ENCODE measurements at places on chromosomes 7 and 10.

- no peak for DNase-seq
- peak overlapping the region; percentile 37 for H3K4me3 ChIP-seq
- H3K4me1 ChIP-seq = peaks cover 30% of the 10 kb centered on the region
- peak overlapping the region; percentile 97 for H3K27ac ChIP-seq
- H3K27me3 ChIP-seq = no peaks in the 10 kb centered on the region
These were observed 80.0 kb downstream of the ZNF277 start for GRCh38 chr7:112286250-112287086.

DNA sequence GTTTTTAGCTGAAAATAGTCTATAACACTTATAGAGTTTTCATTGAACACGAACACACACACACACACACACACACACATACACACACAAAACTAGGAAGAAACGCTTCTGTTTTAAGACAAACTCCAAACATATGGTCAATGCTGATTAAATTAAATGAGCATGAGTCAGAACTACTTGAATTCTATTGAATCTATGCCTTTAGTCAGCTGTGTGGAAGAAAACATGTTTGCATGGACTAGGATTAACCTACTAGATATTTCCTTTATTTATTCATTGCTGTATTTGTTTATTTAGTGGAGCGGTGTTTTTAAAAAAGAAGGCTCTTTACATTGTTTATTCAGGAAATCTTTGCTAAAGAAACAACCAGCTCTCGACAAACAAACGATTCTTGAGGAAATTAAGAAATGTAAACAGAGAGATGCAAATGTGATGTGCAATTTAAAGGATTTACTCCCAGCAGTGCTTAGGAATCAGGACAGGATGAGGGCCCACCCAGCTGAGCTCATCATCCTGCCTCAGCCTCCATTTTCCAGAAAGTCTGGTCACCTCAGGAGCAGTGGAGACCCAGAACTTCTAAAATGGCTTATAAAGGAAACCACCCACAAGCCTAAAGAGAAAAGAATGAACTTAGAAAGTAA is 83.2 kb downstream of the PDE1C start:
- no peak overlapping the region for H3K4me3 ChIP-seq
- no peaks in the 10 kb centered on the region for H3K36me3 ChIP-seq
- DNase-seq = no peak

DNA sequence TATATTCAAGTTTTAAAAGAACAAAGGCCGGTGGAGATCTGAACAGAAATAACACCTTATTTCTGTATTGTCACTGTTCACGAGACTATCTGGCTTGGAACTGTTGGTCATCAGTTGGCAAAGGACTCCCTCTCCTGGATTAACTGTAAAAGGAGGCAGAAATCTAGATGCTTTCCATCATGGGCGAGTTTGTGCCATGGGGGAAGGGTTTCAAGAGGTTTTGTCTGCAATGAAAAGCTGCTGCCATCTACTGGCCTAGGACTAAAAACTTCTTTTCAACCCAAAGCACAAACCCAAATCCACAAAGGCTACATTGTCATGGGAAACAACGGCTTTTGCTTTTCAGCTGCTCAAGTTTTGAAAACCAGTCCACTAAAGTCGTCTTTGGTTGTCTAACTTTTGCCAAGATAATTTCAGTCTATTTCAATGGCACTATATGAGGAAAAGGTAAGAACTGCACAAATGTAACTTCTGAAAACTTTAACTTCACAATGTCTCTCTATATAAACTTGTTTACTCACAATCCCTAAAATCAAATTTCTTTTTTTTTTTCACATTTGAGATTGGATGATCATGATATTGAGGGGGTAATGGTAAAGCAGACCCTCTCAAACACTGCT is 196.8 kb downstream of the SKAP2 start:
- H3K4me3 ChIP-seq = no peak overlapping the region
- DNase-seq = peak; percentile 28
- no peaks in the 10 kb centered on the region for H3K36me3 ChIP-seq

GRCh38 chr7:1981201-1981877 is 251.4 kb downstream of the MAD1L1 start:
- no peak for DNase-seq
- no peak overlapping the region for H3K4me3 ChIP-seq
- no peak overlapping the region for H3K27ac ChIP-seq
- H3K27me3 ChIP-seq = no peaks in the 10 kb centered on the region
- peaks cover 6% of the 10 kb centered on the region for H3K36me3 ChIP-seq

GRCh38 chr7:18900236-18900635 is 217.2 kb downstream of the TWIST1 start:
- no peak overlapping the region for H3K4me3 ChIP-seq
- H3K27ac ChIP-seq = no peak overlapping the region
- no peak for DNase-seq
- no peaks in the 10 kb centered on the region for H3K27me3 ChIP-seq
- H3K36me3 ChIP-seq = no peaks in the 10 kb centered on the region
- no peaks in the 10 kb centered on the region for H3K4me1 ChIP-seq

GRCh38 chr7:19117091-19117869 is at the start of gene TWIST1:
TSS of gene TWIST1 (minus strand) at chr7:19117636. CDS start at chr7:19117321, 315 bp downstream.
- H3K27ac ChIP-seq = no peak within 1 kb of the TSS
- H3K36me3 ChIP-seq = no peaks in the 10 kb centered on the region
- peaks cover 31% of the 10 kb centered on the region for H3K27me3 ChIP-seq
- peaks cover 3% of the 10 kb centered on the region for H3K4me1 ChIP-seq
- no peak within 1 kb of the TSS for H3K4me3 ChIP-seq

- no peaks in the 10 kb centered on the region for H3K36me3 ChIP-seq
- H3K27ac ChIP-seq = no peak overlapping the region
- no peaks in the 10 kb centered on the region for H3K27me3 ChIP-seq
- no peaks in the 10 kb centered on the region for H3K4me1 ChIP-seq
These were observed 366.6 kb upstream of the SHH start for GRCh38 chr7:156178857-156179256.

DNA sequence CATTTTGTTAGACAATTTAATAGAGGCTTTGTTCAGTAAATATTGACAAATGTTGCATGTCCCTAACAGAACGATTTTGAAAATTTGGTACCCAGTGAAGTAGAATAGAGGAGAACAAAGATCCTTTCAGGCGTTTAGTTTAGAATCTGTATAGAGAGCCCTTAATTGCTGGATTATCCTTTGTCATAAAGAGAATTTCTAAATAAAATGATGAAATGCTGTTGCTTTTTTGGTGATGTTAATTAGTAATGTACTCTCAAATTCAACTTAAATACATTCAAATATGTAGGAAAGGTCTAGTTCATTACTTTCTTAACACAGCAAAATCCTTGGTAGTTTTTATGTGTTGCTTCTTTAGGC is 1.2 kb downstream of the LUC7L2 start:
- no peak for DNase-seq
- H3K36me3 ChIP-seq = peaks cover 44% of the 10 kb centered on the region
- peaks cover 29% of the 10 kb centered on the region for H3K4me1 ChIP-seq
- peak overlapping the region; percentile 97 for H3K4me3 ChIP-seq

GRCh38 chr7:30912021-30912730 is 523 bp downstream of the AQP1 start:
- DNase-seq = no peak
- no peaks in the 10 kb centered on the region for H3K27me3 ChIP-seq
- H3K36me3 ChIP-seq = no peaks in the 10 kb centered on the region

- H3K36me3 ChIP-seq = peaks cover 3% of the 10 kb centered on the region
- DNase-seq = no peak
- H3K4me1 ChIP-seq = peaks cover 5% of the 10 kb centered on the region
- peak within 1 kb of the TSS; percentile 31 for H3K4me3 ChIP-seq
These were observed at the start of gene NRCAM for GRCh38 chr7:108455998-108456677. TSS of gene NRCAM (minus strand) at chr7:108456436. CDS start at chr7:108240064, 216,372 bp downstream.

GRCh38 chr10:4120096-4120853 is 335.3 kb upstream of the KLF6 start:
- DNase-seq = peak; percentile 26
- no peak overlapping the region for H3K27ac ChIP-seq
- peaks cover 4% of the 10 kb centered on the region for H3K36me3 ChIP-seq
- no peak overlapping the region for H3K4me3 ChIP-seq
- H3K27me3 ChIP-seq = no peaks in the 10 kb centered on the region

DNA sequence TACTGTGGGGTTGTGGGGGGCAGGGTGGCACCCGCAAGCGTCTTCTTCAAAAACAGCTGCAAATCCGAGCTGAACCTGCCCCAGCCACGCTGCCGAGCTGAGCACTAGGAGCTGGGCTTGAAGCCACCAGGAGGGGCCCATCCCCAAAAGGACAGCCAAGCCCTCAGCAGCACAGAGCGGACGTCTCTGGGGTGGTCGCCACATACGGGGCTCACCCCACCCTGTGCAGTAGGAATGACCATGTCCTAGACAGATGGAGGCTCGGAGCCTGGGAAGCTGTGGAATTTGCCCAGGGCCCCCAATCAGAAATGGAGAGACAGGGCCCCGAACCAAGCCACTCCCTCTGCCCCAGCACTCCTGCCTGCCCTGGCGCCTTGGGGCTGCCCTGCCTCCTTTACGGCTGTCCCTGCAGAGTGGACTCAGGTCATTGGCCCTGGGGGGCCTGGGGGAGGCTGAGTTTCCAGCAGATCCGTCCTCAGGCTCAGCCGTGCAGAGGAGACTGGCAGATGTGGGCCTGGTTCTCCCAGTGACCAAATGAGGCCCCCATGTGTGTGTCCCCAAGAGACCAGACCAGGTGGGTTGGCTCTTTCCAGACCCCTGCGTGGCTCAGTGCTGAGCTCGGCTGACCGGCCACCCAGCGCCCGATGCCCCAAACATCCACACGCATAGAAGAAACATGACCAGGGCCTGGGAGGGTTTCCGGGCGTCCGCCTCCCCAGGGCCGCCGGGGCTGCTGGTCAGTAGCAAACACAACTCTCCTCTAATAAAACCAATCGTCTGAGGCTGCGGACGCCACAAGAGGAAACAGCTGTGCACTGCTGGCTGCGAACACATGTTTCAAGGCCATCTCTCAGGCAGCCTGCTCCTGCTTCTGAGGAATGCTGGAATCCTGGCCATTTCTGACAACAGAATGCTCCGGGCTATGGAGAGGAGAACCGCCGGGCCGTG is 54.9 kb downstream of the PDGFA start:
- no peak overlapping the region for H3K4me3 ChIP-seq
- no peak for DNase-seq
- peaks cover 15% of the 10 kb centered on the region for H3K4me1 ChIP-seq
- peaks cover 9% of the 10 kb centered on the region for H3K36me3 ChIP-seq

DNA sequence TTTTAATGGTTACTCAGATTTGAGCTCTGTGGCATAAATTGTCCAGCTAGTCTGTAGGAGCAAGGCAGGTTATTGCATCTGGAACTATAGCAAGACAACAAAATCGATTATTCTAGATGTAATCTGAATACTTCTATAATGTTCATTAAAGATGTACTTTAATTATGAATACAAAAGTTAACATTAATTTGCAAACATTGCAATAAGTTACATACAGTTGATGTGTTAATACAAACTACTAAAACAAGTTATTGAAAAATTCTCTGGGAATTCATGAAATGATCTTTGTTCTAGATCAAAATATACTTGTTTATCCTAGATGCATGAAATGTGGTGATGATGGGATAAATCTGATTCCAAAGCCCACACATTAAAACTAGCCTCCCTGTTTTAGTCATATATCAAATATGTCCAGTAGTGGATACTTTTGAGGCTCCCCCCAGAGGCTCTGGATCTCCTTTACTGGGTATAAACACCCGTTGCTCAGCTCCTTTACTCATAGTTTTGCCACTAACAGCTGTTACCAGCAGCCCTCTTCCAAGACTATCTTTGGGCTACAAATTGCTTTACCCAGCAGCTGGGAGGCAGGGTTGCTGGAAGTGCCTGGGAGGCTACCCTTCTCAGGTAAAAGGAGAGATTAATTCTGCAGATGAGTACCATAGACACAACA is 78.1 kb downstream of the ARL4A start:
- H3K27me3 ChIP-seq = peaks cover 8% of the 10 kb centered on the region
- H3K36me3 ChIP-seq = no peaks in the 10 kb centered on the region
- H3K27ac ChIP-seq = no peak overlapping the region
- DNase-seq = no peak
- no peak overlapping the region for H3K4me3 ChIP-seq

DNA sequence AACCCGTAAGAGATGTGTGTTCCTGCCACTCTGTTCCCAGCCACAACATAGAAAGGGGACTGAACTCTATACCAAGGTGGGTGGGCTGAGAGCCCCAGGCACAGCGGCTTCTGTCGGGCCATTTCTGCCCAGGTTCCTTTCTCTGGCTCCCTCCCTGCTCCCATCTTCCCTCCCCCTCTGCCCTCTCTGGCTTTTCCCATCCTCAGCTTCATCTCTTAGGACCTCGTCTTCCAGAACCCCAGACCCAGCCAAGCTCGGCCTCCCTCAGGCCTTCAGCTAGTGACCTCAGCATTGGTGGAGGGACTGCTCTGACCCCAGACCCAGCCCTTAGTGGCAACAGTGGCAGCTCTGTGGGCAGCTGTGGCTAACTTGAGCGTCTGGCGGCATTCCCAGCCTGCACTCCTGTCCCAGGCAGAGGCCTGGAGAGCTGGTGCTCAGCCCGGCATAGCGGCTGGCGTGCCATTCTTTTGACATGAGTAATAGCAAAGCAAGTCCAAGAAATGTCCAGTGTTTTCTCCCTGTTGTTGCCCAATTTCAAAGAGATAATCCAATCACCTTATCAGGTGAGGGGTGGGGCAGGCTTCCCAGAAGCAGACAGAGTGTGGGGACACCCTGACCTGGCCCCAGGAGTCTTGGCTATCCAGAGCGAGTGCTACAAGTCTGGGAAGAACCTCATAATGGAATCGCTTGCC is 15.9 kb downstream of the PTPRE start:
- H3K27me3 ChIP-seq = no peaks in the 10 kb centered on the region
- DNase-seq = no peak
- peaks cover 9% of the 10 kb centered on the region for H3K4me1 ChIP-seq
- no peaks in the 10 kb centered on the region for H3K36me3 ChIP-seq

- peaks cover 7% of the 10 kb centered on the region for H3K4me1 ChIP-seq
- no peak overlapping the region for H3K27ac ChIP-seq
- H3K4me3 ChIP-seq = peak overlapping the region; percentile 63
- no peaks in the 10 kb centered on the region for H3K36me3 ChIP-seq
These were observed 18.6 kb upstream of the SMO start for GRCh38 chr7:129169686-129170440.

- no peaks in the 10 kb centered on the region for H3K4me1 ChIP-seq
- H3K27ac ChIP-seq = no peak overlapping the region
- H3K36me3 ChIP-seq = peaks cover 3% of the 10 kb centered on the region
- no peak for DNase-seq
These were observed 112.8 kb upstream of the INSIG1 start for GRCh38 chr7:155184923-155185322.

GRCh38 chr7:21782996-21783395 is 162.7 kb downstream of the CDCA7L start:
- H3K27ac ChIP-seq = no peak overlapping the region
- DNase-seq = no peak
- H3K27me3 ChIP-seq = peaks cover 36% of the 10 kb centered on the region

- no peak overlapping the region for H3K27ac ChIP-seq
- peaks cover 9% of the 10 kb centered on the region for H3K36me3 ChIP-seq
- H3K4me1 ChIP-seq = peaks cover 6% of the 10 kb centered on the region
- H3K4me3 ChIP-seq = no peak overlapping the region
These were observed 3.6 kb upstream of the IFIT1 start for GRCh38 chr10:89388806-89389205.
